ENCODE measurements at places on chromosomes 12 and 14.

- DNase-seq = no peak
Measured at GRCh38 chr12:123984903-123985302, 11.9 kb downstream of the ZNF664 start.

GRCh38 chr14:24483604-24484252, 24.3 kb downstream of the CMA1 start:
- DNase-seq = no peak

DNA sequence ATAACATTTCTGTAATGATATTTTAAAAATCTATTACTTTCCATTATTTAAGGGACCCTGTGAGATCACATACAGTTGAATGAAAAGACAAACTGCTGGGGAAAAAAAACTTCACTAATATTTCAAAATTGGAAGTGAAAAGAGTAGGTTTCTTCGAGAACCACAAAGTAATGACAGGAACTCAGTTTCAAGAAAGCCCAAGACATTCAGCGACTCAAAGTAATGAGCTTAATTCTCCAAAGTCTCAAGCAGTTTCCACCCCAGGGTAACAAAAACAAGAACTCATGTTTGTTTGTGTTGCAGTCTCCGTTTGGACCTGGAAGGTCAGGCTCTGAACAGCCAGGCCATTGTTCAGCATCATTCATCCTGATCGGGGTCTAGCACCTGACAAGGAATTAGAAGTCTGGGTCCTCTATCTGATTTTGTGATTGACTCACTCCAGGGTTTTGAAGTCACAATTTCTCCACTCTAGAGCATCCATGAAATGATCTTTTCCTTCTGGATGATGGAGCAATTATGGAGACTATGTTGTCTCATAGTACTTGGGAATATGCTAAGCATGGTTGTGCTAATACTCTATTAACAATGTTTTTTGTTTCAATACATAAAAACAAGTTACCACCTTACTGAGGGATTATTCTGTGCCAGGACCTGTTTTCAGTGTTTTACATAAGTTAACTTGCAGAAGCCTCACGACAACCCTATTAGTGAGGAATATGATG, 126.9 kb downstream of the SLC25A21 start:
- no peak for DNase-seq

GRCh38 chr12:67697443-67697842, 48.9 kb downstream of the DYRK2 start:
- no peak for DNase-seq

Data from posterior cingulate gyrus (tissue), 11 donors.